ENCODE measurements at places on chromosomes 2 and 18.

DNA sequence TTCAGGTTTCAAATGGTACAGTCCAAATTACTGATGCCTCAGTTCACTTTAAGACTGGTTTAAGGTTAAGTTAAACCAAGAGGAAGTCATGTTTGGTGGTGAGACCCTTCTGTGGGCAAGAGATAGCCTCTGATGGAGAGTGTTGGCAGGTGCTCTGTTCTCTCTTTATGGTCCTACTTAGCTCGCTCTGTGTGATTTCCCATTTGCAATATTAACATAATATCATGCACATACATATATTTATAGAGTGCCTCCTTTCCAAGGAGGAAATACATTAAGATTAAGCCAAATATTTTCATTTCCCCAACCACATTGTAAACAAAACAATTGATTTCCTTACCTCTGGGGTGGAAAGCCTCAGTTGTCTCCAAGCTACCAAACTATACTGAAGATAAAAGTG lies 222.4 kb downstream of the PIK3C3 start:
- no peak for DNase-seq

- no peak for DNase-seq
Observed at GRCh38 chr2:43125090-43125998, 101.1 kb downstream of the ZFP36L2 start.

DNA sequence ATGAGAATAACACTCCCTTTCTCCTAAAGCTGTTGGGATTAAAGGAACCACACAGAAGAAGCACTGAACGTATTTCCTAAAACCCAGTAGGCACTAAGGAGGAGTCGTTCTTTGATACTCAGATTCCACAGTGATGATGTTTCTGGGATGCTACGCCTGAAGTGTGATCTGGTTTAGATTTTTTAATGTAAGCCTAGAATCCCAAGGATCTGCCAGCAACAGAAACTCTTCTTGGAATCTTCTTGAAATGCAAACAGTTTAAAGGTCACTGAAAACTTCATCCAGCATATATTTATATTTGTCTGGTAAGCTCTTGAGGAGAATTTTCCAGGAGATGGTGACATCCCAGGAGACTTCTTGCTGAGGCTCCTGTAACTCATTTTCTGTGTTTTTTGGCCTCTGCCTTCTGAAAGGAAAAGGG lies 247.6 kb upstream of the TRIB2 start:
- no peak for DNase-seq

- DNase-seq, result no peak
Observed at GRCh38 chr2:236903978-236904377, 181.7 kb upstream of the COPS8 start.

DNA sequence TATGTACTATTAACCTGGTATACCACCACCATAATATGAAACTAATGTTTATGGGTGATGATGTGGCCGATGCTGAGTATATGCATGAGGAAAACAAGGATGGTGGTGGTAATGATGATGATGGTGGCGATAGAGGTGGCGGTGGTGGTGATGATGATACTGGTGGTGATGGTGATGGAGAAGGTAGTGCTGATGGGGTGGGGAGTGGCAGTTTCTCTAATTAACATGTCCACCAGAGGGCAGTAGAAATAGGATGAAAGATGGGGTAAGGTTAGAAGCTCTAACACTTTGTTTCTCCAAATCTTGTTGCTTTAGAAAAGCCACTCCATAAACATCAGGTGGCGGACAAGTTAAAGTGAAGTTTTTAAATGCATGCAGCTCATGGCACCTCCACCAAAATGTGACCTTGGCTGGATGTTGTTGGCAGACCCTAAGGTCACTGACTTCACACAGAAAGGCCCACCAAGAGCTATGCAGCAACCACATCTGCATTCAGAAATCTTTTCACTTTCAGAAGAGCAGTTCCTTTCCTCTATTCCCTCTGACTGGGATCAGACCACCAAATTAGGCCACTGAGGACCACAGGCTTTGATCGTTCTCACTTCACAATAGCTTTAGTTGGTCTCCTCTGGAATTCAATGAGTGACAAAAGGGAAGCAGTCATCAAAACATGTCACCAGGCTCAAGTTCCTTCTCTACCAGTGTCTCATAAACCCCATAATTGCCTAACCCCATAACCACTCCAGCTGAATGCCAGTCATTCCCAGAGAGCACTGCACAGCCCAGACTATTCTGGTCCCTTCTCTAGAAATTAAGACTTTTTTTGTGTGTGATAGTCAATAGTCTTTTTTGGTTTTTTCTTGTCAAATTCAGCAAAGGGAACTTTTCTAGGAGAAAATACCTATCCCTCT lies 7.5 kb upstream of the BCL11A start:
- DNase-seq, result no peak

GRCh38 chr2:231883468-231883881 lies 42.7 kb downstream of the NPPC start:
- DNase-seq, result no peak

- no peak for DNase-seq
Observed at GRCh38 chr18:54023471-54023870, 201.0 kb downstream of the MBD2 start.

GRCh38 chr2:10940596-10940995 lies 28.9 kb downstream of the KCNF1 start:
- DNase-seq, result no peak

GRCh38 chr18:22275706-22276333 lies 106.4 kb downstream of the GATA6 start:
- no peak for DNase-seq

GRCh38 chr2:227464851-227465250 lies 7.1 kb upstream of the AGFG1 start:
- DNase-seq, result no peak

GRCh38 chr2:73142937-73143336 lies 30.2 kb upstream of the RAB11FIP5 start:
- DNase-seq, result no peak

DNA sequence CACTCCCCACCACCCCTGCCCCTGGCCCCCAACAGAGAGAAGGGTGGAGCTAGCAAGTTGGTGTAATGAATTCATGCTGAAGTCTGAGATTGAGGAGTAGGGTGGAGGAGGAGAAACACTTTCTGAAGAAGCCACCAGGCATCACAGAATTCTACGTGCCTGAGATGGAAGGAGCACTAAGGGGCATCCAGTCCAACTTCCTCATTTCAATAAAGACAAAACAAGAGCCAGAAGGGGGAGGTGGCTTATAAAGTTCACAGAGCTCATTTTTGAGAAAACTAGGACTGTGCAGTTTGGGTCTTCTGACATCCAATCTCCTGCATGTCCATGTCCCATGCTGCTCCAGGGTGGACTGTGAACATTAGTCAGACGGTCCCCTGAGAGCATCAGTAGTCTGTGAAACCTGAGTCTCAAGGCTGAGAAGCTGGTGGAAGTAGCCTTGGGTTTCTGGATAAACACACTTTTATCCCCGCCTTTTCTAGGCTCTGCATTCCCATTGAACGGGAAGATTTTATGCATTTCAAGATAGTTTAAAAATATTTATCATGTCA lies 77.7 kb downstream of the TRIM43 start:
- DNase-seq, result no peak
